ENCODE measurements at places on chromosomes 1 and 21. TPM values are rescaled to one million over a fixed set of nuclear protein-coding genes. Genes with fewer than 3 reads are reported as not detected.

MFAP2 gene
- total RNA-seq: 0.34 TPM

ARHGEF10L gene
- total RNA-seq: 4.9 TPM

MPL gene
- not detected for total RNA-seq

FCER1G gene
- not detected for total RNA-seq

INTS7 gene
- total RNA-seq: 23.5 TPM
